Activated effector memory CD4-positive, alpha-beta T cell treated with Interleukin-2 at 50 U/mL for 16 hours (primary cell): ENCODE measurements at places on chromosomes 1 and 21.

DNA sequence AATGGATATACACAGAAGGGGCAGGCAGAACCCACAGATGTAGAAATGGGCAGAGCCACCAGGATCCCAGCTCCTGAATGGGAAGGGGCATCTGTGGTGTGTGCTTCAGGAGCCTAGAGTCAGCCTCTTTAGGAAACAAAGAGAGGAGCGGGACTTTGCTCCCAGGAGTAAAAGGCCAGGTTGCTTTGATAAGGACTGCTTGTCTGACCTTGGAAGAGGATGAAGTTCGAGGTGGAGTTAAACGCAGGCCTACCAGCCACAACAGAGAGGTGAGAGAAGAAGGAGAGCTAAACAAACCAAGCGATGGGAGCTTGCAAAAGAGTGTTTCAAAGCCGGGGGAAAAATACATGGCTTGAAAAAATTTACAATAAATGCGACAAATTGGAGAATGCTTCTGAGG, 49.9 kb upstream of the TMPRSS2 start:
- no peak for DNase-seq

GRCh38 chr21:14308234-14308633, 74.7 kb downstream of the HSPA13 start:
- DNase-seq: no peak

GRCh38 chr1:41411229-41411628, 50.0 kb downstream of the FOXO6 start:
- no peak for DNase-seq

- no peak for DNase-seq
Measured at GRCh38 chr1:162985816-162986435, 83.2 kb upstream of the RGS4 start.
